Muscle of leg (tissue), 16 donors: ENCODE measurements at places on chromosomes 6 and 20.

- H3K36me3 ChIP-seq = peaks cover 9% of the 10 kb centered on the region
- H3K4me1 ChIP-seq = peaks cover 18% of the 10 kb centered on the region
- no peak for DNase-seq
- H3K27ac ChIP-seq = no peak overlapping the region
- no peaks in the 10 kb centered on the region for H3K27me3 ChIP-seq
Measured at GRCh38 chr20:41182296-41183212, 45.2 kb downstream of the PLCG1 start.

DNA sequence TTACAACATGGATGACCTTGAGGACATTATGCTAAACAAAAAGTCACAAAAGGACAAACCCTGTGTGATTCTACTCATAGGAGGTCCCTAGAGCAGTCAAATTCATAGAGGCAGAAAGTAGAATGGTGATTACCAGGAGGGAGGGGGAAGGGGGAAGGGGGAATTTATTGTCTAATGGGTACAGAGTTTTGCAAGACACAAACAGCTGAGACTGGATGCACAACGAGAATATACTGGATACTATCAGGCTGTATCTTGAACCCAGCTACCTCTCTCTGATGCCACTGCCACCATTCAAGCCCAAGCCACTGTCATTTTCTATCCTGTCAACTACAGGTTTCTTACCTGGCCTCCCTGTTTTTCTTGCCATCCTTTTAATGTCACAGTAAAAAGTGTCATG, 252.3 kb downstream of the ATXN1 start:
- no peak for DNase-seq
- no peak overlapping the region for H3K4me3 ChIP-seq
- peaks cover 29% of the 10 kb centered on the region for H3K4me1 ChIP-seq
- H3K27me3 ChIP-seq = no peaks in the 10 kb centered on the region
- H3K36me3 ChIP-seq = no peaks in the 10 kb centered on the region
- H3K27ac ChIP-seq = no peak overlapping the region

DNA sequence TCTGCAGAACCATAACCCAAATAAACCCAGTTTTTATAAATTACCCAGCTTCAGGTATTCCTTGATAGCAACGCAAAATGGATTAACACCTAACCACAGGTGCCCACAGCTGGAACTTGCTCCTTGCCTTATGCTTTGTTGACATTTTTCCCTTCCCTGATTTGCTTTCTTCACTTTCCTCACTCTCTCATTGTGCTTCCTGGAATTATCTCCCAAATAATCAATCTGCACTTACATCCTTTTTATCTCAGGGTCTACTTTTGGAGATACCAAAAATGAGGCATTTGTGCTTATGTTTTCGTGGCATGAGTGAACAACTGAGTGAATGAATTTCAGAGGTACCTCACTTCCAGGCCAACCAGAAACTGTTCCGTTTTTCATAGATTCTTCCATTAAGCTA, 374.3 kb downstream of the DOK5 start:
- DNase-seq = no peak
- no peaks in the 10 kb centered on the region for H3K36me3 ChIP-seq
- H3K27ac ChIP-seq = no peak overlapping the region

DNA sequence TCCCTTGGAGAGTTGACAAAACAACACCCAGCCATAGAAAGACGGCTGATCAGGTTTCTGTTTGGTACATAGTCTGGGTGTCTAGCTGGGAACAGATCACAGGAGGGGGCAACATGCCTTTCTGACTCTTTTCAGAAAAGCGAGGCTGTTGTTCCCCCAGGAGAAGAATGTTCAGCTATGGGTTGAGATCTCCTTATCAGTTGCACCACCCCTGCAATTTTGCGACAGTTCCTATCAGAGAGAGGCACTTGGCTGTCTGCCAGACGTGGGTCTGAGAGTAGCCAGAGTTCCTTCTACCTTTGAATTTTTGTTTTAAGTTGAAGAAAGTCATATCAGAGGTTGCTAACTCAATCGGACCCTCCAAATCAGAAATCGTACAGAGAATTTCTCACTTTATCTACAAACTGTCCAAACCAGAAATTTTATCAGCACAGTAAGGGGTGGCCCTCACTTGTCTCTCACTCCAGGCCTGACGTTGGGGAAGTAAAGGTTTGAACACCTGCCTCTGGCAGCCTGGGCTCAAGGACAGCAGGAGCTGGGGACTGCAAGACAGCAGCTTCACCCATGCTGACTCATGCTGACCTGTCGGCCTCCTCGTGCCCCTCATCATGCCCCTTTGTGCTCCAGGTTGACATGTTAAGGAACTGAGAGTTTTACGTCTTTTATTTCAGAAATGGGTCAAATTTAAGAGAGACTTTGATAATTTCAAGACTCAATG, 42.3 kb downstream of the TMC2 start:
- no peak overlapping the region for H3K4me3 ChIP-seq
- H3K27ac ChIP-seq = no peak overlapping the region
- no peaks in the 10 kb centered on the region for H3K36me3 ChIP-seq
- DNase-seq = no peak
- H3K27me3 ChIP-seq = peaks cover 4% of the 10 kb centered on the region

GRCh38 chr6:167795321-167795811, 31.3 kb upstream of the AFDN start:
- H3K4me1 ChIP-seq = peaks cover 22% of the 10 kb centered on the region
- no peaks in the 10 kb centered on the region for H3K36me3 ChIP-seq
- H3K27ac ChIP-seq = peak overlapping the region; percentile 59

DNA sequence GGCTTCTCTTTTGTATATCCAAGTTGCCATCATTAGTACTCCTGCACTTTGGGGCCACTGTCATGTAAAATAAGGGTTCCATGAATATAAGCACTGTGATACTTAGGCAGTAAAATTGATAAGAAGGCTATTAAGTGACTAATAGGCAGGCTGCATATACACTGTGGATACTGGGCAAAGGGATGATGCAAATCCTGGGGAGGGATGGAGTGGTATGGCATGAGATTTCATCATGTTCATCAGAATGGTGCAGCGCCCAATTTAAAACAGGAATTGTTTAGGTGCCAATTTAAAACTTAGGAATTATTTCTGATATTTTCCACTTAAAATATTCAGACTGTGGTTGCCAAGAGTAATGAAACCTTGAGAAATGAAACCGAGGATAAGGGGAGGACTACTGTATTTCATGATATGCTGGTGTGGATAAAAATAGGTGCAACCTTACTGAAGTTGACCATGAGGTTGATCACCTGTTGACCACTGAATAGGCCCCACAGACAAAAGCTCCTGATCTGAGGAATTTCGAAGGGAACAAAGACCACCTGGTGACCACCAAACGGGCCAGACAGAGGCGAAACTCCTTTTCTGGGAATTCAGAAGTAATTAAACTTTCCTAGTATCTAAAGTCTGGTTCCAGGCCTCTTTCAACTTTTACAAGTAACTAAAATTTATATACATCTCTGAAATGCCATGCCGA, 4.9 kb upstream of the TRIM39 start:
- no peak overlapping the region for H3K27ac ChIP-seq
- H3K27me3 ChIP-seq = no peaks in the 10 kb centered on the region
- no peak overlapping the region for H3K4me3 ChIP-seq
- peaks cover 7% of the 10 kb centered on the region for H3K36me3 ChIP-seq

DNA sequence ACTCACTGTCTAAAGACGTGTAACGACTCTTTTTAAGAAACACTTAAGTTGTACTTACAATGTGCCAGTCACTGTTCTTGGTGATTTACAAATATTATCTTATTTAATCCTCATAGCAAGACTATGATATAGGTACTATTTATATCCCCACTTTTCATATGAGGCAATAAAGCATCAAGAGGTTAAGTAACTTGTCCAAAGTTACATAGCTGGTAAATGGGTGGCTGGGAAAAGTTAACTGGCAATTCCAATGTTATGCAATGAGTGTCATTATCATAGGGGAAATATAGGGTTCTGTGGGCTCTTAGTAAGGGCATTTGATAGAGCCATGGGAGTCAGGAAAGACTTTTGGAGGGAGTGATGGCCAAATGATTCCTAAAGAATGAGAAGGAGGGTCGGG, 21.4 kb upstream of the RIPOR2 start:
- no peaks in the 10 kb centered on the region for H3K4me1 ChIP-seq
- no peak overlapping the region for H3K27ac ChIP-seq
- H3K4me3 ChIP-seq = no peak overlapping the region
- DNase-seq = no peak

- no peak overlapping the region for H3K4me3 ChIP-seq
- no peaks in the 10 kb centered on the region for H3K4me1 ChIP-seq
- peaks cover 27% of the 10 kb centered on the region for H3K27me3 ChIP-seq
- no peak overlapping the region for H3K27ac ChIP-seq
Measured at GRCh38 chr20:45320948-45321595, 13.0 kb upstream of the MATN4 start.
